NCI-H2029 (cell line): ENCODE measurements at places on chromosomes 12 and 14.

DNA sequence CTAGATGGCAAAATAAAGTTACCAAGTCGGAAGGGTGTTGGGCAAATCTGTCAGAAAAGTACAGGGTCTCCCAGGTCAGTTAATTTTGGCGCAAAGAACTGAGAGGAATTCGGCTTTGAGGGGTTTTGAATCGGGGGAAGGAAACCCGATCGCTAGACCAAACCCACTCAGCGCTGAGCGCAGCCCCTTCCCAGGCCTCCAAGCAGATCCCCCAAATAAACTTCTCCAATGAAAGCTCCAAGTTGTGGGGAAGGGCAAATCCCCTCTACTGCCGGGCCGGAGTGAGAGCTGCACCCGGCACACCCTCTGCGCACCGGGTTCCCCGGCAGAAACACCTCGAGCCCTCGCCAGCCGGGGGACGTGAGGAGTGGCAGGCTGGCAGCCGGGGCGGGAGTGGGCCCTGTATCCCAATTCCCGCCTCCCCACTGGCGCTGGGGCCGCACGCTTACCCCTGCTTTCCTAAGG lies 441 bp downstream of the E2F7 start:
- no peak for DNase-seq

DNA sequence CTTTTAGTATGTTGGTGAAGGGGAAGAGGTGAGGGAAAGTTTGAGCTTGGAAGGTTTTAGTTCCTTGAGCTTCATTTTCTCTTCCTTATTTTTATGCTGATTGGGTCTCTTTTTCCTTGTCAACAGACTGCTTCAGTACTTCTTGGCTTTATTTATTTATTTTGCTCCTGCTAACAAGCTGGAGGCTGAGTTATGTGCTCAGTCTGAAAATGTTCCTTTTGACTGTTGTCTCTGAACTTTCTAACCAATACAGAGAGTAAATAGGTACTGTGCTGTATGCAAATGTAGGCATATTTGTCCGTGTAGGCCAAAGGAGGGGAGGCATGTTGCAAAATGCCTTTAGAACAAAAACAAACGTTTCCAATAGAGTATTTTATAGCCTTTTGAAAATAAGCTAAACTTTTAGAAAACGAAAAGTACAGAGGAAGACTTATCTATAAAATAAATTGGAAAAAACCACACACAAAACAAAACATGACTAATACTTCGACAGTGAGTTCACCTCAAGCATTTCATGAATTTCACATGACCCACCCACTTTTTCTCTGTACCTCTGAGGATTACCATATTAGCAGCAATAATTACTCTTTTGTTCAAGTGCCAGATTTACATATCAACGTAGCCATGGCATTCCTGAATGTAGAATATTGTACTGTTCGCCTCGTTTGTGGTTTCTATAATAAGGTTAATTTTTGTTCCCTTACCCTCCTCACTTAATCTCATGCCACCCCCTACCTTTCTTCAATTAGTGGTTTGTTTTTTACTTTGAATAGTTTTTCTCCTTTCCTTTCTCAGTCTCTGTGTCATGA lies 4.7 kb upstream of the CREBL2 start:
- DNase-seq, result no peak

DNA sequence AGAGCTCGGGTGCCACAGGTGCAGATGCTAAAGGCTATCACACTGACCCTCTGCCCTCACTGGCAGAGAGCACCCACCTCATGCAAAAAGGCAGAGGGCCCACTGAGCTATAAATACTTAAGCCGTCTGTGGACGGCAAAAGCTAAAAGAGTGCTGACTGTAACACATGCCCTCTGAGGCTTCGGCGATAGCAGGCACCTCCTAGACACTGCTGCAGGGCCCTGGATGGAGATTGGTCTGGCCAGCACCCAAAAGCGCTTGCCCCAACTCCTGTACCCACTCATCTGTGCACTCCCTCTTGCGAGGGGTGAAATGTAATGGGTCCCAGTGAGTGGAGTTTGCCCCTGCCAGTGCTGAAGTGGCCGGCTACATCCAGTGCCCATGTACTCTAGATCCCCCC lies 148.7 kb downstream of the SLC16A7 start:
- no peak for DNase-seq

DNA sequence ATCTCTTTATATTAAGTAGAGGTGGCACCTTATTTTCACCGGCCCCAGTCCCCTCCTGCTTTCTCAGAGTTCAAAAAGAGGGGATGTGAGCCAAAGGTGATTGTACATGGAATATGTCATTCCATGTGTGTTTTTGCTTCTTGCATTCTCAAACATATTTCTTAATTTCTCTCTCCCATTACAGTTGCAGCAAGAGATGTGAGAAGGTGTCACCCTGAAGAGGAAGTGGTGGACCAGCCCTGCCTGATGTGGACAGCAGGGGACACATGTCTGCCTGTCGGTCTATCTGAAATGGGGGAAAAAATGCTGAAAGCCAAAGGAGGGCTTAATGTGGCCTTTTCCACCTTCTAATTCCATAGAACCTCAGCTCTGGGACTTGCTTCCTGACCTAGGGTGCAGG lies 1.9 kb upstream of the FOXN3 start:
- DNase-seq, result no peak

GRCh38 chr14:80587096-80587724 lies 354.3 kb downstream of the CEP128 start:
- DNase-seq, result no peak

DNA sequence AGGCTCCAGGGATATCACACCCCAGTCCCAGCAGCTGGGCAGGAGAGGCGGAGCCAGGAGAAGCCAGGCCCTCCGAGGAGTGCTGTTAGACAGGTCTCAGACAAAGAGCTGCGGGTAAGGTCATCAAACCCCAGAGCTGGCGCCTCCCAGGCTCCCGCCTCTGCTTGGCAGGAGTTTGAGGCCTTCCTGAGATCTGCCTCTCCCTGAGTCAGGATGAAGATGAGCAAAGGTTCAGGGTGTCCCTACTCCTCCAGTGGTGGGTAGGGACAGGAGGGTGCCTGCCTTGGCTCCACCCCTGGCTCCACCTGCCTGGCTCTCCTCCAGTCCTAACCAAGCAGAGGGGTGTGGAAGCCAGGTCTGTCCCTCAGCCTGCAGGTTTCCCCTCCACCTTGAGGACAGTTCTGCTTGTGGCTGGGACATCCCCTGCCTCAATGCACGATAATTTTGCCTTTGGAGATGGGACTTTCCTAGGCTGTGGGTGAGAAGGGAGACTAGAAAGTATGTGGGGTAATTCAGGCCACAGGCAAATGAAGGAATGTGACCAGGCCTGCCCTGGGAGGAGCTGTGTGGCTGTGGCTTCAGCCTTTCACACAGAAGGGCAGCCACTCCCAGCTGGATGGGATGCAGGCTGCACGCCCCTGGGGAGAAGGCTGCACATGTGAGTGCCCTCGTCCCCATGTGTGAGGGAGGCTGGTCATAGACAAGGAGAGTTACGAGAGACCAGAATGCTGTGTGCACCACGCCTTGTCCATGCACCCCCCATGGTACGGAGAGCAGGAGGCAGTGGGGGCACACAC lies 2.2 kb downstream of the PLEKHG6 start:
- peak; percentile 74 for DNase-seq

DNA sequence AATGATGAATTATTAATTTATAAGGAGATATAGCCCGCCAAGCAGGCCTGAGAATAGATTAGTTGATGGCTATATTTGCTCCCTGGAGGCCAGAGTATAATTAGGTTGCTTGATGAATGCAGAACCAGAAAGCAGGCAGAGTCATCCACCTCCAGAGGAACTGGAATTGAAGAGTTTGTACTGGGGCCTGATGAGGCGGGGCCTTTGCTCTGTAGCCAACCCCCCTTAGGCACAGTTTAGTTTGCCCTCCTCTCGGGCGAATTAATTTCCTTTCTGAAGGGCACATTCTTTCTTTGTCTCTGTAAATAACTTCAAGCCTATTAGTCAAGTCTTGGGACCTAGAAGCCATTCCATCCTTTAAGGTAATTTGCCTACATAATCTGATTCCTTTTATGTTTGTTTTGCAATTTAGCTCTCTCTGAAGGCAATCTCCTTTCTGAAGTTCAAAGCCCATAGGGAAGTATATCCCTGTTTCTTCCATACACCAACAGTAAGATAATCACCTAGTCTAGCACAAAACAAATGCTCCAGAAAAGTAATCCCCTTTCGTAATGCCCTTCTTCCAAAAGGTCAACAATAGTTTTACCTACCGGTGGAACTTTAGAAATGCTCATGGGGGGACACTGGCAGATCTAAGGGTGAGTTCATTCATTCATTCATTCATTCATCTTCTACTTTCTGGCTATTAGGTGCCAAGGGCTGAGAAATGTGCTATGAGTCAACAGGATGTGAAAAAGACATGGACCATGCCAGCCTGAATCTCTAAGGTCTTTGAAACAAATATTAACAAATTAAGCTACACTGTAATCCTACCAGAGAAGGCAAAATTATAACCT lies 84.8 kb upstream of the NUDT4 start:
- DNase-seq, result no peak
